T-helper 2 cell treated with Interferon-gamma antibody and Interleukin-4, amounts not matched to agents 5 μg/mL and 100 μg/mL, for 36 hours (primary cell): ENCODE measurements at places on chromosomes 13 and 19.

GRCh38 chr19:17097593-17098126 lies 22.1 kb downstream of the MYO9B start:
- DNase-seq: no peak

DNA sequence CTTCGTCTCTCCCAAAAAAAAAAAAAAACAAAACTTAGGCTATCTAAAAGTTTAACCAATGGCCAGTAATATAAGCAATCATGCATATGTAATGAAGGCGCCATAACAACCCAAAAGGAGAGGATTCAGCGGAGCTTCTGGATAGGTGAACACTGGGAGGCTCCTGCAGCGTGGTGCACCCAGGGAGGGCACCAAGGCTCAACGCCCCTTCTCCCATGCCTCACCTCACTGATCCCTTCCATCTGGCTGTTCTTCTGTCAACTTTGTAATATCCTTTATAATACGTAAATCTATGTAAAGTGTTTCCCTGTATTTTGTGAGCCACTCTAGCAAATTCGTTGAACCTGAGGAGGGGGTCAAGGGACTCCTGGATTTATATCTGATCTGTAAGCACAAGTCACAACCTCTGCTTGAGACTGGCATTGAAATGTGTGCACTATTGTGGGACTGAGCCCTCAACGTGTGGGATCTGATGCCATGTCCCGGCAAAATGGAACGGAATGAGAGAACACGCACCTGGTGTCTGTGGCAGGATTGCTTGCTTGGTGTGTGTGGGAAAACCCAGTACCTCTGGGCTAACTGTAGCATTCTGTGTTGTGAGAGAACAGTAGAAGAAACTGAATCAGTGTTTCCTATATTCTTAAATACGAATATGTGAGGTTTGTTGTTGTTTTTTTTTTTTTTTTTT lies 521 bp upstream of the ZNF665 start:
- no peak for DNase-seq

DNA sequence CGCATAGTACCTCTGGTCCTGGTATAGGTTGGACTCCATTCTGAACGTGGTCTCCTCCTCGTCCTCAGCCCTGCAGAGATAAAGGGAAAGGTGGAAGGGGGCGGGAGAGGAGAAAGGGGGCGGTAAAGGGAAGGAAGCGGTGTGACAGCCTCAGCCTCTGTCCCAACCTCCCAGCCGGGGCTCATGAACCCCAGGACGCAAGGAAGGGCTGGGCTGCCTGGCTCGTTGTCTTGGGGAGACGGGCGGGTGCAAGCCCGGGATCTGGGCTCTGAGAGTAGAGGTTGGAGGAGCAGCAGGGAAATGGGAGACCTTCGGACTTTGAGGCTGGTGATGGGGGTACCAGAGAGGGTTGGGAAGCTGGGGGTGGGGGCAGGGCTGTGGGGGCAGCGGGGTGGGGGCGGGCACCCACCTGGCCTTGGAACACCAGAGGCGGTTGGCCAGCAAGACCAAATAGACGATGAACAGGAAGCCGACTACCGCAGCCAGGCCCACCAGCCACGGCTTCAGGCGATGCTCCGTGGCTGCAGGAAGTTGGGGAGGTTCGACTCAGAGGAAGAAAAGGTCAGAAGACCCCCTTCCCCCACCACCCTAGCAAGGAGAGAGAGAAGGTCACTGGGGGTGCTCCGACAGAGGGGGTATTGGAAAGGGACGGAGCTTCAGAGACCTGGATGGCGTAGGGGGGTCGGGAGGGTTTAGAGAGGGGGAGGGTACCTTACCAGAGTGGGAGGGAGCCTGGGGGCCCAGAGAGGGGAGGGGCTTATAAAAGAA lies 1.7 kb downstream of the SMIM24 start:
- no peak for DNase-seq

DNA sequence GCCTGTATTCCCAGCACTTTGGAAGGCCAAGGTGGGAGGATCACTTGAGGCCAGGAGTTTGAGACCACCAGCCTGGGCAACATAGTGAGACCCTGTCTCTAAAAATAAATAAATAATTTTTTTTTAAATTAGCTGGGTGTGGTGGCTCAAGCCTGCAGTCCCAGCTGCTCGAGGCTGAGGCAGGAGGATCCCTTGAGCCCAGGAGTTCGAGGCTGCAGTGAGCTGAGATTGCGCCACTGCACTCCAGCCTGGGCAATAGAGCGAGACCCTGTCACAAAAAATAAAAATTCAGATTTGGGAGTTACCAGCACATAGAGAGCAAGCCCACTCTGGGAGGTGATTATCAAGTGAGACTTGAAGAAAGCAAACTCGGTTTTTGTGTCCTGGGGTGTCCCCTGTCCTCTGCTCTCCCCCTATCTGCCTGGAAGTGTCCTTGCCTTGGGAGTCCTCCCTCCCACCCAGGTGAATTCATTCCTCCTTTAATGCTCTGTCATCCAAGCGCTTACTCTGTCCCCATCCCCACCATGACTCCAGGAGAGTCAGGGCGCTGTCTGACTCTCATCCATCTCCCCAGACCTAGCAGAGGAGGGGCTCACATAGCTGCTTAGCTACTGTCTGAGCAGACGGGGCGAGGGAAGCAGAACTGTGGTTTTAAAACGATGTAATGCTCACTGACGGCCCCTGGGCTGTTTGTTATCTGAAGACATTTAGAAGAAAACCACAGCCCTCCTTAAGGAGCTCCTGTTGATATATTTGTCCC lies 146.8 kb downstream of the STK24 start:
- no peak for DNase-seq

DNA sequence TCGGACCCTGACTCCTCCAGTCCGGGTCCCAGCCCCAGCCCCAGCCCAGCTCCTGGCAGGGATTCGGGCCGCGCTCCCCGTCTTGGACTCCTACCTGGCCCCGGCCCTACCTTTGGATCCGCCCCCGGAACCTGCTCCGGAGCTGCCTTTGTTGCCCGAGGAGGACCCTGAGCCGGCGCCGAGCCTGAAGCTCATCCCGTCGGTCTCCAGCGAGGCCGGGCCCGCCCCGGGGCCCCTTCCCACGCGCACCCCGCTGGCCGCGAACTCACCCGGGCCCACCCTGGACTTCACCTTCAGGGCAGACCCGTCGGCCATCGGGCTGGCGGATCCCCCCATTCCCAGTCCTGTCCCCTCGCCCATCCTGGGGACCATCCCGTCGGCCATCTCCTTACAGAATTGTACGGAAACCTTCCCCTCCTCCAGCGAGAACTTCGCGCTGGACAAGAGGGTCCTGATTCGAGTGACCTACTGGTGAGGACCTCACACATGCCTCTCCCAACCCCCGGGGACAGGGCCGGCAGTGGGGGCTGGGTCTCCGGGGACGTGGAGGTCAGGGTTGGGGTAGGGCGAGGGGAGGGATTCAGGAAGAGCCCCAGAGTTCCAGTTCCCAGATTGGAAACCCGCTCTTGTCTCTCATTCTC lies 732 bp downstream of the SELENOV start:
- DNase-seq: no peak

DNA sequence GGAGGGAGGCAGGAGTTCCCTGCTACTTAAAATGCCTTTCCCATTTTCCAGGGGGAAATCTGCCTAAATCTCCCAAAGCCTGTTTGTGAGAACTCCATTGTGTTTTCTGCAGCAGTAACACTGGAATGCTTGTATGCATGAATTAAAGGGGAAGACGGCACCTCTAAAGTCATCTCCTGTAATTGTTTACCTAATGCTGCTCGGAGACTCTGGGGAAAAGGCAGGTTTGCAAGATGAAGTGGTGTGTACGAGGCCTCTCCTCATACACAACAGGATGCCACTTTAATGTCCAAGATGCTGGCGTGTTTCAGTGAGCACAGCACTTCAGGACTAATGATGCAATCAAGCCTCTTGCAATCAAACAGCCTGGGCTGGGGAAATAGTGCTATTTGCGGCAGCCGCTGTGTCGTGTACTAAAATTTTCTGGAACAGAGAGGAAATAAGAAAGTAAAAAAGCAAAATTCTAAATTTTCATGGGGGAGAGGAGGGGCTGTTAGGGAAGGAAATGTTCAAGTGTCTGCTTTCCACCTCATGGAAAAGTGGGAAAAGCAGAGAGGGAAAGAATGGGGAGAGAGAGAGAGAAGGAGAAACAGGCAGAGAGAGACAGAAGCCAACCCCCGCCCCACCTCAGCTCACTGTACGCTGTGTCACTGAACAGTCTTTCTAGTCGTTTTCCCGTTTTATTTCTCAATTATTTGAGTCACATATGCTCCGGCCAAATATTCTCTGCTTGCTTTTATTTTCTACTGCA lies 32.9 kb downstream of the TSHZ3 start:
- no peak for DNase-seq

GRCh38 chr13:85366759-85367417 lies 432.3 kb downstream of the SLITRK6 start:
- DNase-seq: no peak

DNA sequence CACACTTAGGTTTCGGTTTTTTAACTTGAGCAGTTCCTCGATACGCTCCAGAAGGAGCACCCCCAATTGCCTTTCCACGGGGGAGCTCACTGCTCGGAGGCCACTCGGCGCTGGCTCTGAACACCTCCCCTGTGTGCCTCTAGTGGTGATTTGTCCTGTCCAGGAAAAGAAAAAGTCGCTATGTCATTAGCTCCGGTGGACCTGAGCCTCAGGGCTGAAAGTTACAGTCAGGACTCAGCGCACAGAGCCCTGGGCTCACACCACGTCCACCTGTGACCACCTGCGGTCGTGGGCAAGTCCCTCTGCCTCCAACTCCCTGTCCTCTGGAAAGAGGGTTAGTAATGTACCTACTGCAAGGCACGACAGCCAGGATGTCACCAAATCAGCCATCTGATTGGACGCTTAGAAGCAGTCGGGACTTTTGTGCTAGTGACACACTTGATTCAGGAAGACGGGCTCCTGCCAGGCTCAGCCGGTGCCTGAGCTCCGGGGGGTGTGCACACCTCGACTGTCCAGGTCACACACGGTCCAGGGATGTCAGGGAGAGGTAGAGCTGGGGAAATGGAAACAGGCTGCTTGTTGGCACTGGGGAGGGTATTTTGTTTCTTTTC lies 3.9 kb upstream of the TMPRSS9 start:
- DNase-seq: no peak

DNA sequence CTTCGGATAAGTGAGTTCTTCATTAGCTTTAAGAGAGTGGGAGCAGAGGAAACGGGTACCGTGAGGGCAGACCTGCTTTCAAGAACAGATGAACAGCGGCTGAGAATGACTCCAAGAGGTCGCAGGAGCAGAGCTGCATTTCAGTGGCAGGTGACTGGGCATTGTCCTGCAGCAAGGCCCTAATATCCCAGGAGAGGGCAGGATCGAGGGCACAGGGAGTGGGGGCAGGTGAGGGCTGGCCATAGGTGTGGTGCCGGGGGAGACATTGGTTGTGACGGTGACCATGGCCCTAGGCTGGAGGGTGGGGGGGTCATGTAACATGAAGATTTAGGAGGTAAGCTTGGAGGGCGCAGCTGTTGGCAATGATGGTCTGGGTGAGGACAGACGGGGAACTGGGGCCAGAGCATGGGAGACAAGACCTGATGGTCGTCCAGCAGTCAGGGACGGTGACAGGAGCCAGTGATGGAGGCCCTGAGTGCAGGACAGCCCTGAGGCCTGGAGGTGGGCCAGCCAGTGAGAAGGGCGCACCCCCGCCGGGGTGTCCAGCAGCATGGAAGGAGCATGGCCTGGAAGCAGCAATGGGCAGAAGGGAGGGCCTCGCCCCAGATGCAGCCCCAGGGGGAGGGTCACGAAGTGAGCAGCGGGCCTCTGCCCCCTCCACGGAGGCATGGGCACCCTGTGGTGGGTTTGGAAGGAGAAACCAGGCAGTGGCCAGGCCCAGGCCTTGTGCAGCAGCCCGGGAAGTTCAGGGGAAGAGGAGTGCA lies 29.2 kb upstream of the LAMP1 start:
- DNase-seq: no peak

DNA sequence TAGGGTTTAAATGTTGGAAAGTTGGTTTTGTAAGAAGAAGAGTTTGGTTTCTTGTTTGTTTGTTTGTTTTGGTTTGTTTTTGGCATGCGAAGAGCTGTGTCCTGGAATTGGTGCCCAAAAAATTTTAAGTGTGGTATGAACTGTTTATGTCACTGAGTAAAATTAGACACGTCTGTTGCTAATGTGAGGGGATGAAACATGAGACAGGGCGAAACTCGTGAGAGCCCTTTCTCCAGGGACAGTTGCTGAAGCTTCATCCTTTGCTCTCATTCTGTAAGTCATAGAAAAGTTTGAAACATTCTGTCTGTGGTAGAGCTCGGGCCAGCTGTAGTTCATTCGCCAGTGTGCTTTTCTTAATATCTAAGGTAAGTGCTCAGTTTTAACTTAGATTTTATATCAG lies at the start of gene SGCG:
Gene SGCG (plus strand): TSS at position 269 of the 400 bp plus-strand sequence. CDS start 22,716 bp downstream, outside the sequence.
- no peak for DNase-seq

GRCh38 chr13:67148161-67148571 lies 82.0 kb downstream of the PCDH9 start:
- no peak for DNase-seq

- DNase-seq: no peak
Measured at GRCh38 chr13:105638426-105638825, 897.0 kb downstream of the EFNB2 start.

DNA sequence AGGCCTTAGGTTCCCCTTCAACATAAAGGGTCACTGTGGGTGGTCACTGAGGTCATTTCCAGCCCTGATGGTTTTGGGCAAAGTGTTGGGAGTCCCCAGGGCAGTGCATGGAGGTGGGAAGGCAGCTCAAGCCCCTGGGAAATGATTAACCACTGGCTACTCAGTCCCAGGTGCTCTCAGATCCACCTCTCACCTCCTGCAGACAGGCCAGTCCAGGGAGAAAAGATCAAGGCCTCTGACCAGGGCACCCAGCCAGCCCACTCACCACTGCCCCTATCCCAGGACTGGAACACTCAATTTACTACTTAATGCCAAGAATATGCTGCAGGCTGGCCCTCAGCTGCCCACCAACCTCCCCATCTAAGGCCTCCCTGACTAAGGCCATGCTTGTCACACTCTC lies 1307.9 kb downstream of the UQCRFS1 start:
- DNase-seq: no peak

DNA sequence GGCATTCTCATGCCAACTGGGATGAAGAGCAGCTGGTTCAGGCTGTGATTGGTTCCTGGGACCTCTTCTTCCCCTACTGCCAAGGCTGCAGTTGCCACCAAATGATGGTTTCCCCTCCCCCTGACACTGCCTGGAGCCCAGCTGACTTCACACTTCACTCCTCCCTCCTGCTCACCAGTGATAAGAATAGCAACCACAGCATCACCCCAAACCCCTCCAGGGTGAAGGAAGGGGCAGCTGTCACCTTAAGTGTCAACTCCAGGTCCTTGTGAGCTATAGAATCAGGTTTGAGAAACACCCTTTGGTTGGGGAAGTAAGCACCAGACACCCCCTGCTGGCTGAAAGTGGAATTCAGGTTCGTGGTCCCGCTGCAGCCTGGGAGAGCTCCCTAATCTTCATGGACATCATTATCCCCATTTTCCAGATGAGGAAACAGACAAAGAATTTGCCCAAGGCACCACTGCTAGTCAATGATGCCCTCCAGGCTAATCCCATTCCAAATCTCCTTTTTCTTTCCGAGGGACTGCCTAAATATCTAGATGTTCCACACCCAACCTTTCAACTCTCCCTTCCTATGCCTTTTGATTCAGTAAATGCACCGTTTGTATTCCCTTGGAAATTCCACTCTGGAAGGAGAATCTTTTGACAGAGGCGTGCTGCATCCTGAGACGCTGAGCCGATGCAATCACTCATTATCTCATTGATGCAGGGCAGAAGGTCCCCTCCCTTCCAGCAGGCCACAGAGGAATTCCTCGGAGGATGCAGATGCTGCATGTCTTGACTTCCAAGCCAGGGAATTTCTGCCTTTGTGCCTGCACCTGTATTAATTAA lies 50.6 kb upstream of the UQCRFS1 start:
- peak; percentile 17 for DNase-seq
